Activated CD4-positive, alpha-beta T cell treated with anti-CD3 and anti-CD28 coated beads, Interleukin-2, amount 50 U/mL, for 4 hours (primary cell): ENCODE measurements at places on chromosomes 6 and 20.

GRCh38 chr6:1906609-1907008 lies 296.9 kb downstream of the FOXC1 start:
- DNase-seq, result no peak

GRCh38 chr20:10475225-10475624 lies 40.1 kb downstream of the SLX4IP start:
- no peak for DNase-seq

DNA sequence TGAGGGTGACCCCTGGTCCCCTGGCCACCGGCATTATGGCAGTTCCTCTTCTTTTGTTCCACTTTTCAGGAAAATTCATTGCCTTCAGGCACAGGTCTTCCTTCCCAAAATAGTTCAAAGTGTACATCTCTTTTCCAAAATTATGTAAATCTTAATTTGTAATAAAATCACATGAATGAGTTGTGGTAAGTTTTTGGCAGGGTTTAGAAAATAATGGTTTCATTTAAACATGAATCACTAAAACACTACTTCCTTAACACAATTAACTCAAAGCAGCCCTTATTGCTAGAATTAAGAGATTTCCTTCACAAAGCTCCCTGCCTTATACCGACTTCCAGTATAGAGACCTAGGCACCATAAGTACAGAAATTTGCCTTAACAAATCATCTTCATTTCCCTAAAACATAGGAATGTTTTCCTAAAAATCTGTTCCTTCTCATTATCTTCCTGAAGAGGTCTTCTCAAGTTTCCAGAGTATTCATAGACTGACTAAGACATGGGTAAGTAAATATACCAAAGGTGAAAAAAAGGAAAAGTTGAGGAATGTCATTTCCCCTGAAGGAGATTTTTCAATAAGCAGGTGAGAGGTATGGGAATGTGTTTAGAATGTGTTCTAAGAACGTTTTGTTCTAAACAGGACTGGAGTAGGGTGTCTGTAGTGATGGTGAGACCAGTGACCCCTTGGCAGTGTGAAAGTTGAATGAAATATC lies 148.2 kb upstream of the CITED2 start:
- no peak for DNase-seq

- no peak for DNase-seq
Measured at GRCh38 chr20:7843613-7844012, 96.6 kb downstream of the HAO1 start.

DNA sequence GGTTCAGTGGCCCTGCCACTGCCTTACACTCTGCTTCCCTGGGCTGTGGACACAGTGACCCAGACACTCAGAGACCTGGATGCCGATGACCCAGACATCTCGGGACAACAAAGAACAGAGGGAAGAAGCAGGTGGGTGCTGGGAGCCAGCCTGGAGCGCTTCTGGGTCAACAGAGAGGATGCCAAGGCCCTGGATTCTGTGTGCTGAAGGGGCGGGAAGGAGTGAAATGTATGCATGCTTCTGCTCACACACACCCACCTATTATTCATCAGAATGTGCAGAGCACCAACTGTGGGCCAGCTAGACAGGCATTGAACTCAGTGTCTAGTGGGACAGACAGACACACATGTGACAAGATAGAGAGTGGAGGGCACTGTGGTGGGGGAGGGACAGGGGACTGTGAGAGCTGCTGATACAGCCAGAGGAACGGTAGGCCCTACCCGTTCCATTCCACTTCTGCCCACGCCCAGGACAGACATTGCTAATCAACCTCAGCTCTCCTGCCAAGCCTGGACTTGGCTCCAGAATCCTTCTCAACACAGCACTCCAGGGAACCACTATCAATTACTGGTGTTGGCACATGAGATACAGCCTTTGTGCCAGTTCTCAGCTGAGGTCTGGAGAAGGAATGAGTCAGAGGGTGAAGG lies 20.2 kb downstream of the KCNK15 start:
- no peak for DNase-seq

GRCh38 chr6:106600329-106600728 lies 29.0 kb downstream of the RTN4IP1 start:
- DNase-seq, result no peak

- no peak for DNase-seq
Measured at GRCh38 chr6:15260099-15260821, 14.4 kb downstream of the JARID2 start.
